Central memory CD4-positive, alpha-beta T cell (primary cell): ENCODE measurements at places on chromosomes 13 and 19.

- DNase-seq: no peak
These were observed 194.1 kb downstream of the NUFIP1 start for GRCh38 chr13:44795176-44795575.

DNA sequence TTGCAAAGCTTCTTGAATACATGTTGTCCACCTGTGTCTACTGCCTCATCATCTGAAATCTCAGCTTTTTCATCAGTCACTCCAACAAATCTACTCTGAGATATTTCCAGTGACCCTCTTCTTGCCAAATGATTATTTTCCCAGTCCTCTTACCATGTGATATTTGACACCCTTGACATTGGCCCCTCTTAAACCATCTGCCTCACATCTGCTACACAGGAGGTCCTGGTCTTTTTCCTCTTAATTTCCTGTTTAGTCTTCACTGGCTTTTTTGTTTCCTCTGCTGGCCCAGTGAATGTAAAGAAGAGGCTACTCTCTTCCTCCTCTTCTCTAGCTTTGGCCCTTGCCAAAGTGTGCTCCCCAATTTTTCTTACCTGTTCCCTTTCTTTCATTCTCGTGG, 218.7 kb downstream of the DNAJC15 start:
- no peak for DNase-seq

- DNase-seq: no peak
These were observed 5.0 kb downstream of the PRSS57 start for GRCh38 chr19:690203-690602.

- DNase-seq: no peak
These were observed 144.1 kb downstream of the PRR20E start for GRCh38 chr13:57311009-57311586.

DNA sequence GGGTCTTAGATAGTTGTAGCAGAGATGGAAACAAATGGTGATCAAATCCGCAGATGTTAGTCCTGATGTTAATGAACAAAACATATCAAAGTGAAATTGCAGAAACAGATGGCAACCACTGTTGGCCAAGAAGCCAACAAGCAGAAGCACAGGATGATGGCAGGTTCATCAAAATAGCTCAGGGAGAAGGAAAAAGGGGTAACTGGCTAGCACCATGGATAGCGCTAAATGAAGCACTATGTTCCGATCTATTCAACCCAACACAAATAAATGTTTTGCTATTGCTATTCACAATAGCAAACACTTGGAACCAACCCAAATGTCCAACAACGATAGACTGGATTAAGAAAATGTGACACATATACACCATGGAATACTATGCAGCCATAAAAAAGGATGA, 413.7 kb downstream of the FGF14 start:
- no peak for DNase-seq

GRCh38 chr19:55088021-55088451, 12.4 kb downstream of the EPS8L1 start:
- no peak for DNase-seq

GRCh38 chr19:4075373-4075772, 8.7 kb upstream of the ZBTB7A start:
- DNase-seq: no peak

- DNase-seq: no peak
These were observed 81.4 kb upstream of the IRS2 start for GRCh38 chr13:109867766-109868165.

- DNase-seq: no peak
These were observed 1014.3 kb downstream of the SLITRK5 start for GRCh38 chr13:88685459-88685858.

GRCh38 chr13:51643882-51644281, 59.6 kb downstream of the WDFY2 start:
- no peak for DNase-seq

- no peak for DNase-seq
These were observed 8.3 kb downstream of the ARHGEF18 start for GRCh38 chr19:7356899-7357627.

GRCh38 chr19:14407605-14408484, 11.3 kb downstream of the DDX39A start:
- DNase-seq: no peak

DNA sequence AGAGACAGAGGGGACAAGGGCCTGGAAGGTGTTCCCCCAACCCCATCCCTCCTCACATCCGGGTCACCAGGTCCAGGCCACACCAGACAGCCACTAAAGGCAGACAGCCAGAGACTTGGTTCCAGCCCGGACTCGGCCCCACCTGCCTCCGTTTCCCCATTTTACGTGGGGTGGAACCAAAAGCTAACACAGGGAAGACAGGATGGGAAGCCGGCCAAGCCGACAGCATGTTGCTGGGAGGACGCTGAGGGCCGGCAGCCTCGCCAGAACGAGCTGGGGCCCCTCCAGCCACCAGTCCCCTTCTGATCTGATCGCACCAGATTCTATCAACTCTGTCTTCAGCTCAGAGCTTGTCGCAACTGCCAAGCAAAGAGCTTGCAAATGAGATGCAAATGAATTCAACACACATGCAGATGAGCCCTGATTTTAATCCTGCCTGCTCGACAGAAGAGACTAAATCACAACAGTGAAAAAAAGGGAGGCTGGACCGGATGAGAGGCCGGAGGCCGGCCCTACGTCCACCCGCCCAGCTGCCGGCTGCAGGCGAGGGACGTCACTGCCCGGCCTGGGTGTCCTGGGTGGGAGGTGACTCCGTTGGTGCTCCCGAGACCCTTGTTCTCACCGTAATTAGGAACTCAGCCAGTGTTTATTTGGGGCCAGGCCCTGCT, 17.5 kb upstream of the SHC2 start:
- no peak for DNase-seq

DNA sequence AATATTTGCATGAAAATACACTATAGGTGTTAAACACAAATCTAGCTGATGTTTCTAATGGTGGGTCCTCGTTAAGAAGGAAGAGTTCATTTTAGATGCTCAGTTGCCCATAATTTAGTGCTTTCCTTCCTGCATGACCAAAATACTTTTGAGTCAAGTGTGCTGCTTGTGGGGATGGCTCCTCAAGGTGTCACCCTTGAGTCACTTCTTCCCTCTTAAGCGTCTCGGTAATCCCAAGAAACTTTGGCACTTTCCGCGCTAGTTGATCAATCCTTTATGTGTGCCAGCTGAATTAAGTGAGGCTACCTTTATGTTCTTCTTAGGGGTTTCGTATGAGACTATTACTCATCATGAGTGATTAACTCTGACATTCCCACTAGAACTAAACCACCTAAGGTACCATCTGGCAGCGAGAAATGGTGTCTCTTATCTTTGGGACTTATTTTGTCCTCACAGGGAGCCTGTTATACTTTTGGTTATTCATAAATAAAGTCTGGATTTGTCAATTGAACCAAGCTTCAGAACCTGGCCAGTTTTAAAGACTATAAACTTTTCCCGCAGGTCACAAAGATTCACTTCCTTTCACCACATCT, 106.8 kb downstream of the NHLRC3 start:
- no peak for DNase-seq

DNA sequence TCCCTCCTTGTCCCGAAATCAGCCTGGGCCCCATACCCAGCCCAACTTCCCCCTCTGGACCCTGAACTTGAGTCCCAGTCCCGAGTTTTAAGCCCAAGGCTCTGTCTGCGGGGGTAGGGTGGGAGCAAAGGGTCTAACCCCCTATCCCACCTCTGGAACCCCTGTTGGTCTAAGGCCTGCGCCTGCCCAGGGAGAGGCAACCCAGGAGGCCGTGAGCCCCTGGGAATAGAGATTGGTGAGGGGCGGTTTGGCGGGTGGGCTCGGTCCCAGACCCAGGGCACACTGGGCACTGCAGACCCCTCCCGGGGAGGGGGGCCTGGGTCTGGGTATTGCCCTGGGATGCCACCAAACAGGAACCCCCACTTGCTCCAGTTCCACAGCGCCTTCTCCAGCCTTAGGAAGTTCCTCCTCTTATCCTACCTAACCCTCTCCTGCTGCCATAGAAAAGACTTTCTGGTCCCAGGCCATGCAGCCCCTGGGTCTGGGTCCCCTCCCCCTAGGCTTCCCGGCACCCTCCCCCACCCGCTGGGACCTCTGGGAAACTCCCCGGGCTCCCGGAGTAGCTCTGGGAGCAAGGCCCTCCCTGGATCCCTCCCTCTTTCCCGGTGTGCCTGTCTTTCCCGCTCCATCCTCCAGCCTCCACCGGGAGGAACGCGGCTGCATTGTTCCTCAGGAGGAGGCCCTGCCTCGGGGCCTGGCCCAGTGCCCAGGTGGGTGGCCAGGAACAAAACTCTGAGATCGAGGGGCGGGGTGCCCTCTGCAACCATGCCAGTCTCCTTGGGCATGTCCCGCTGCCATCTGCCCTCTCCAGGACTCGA, 33.6 kb upstream of the NANOS3 start:
- DNase-seq: no peak

- no peak for DNase-seq
These were observed 473.6 kb upstream of the SPRY2 start for GRCh38 chr13:80814541-80814940.

DNA sequence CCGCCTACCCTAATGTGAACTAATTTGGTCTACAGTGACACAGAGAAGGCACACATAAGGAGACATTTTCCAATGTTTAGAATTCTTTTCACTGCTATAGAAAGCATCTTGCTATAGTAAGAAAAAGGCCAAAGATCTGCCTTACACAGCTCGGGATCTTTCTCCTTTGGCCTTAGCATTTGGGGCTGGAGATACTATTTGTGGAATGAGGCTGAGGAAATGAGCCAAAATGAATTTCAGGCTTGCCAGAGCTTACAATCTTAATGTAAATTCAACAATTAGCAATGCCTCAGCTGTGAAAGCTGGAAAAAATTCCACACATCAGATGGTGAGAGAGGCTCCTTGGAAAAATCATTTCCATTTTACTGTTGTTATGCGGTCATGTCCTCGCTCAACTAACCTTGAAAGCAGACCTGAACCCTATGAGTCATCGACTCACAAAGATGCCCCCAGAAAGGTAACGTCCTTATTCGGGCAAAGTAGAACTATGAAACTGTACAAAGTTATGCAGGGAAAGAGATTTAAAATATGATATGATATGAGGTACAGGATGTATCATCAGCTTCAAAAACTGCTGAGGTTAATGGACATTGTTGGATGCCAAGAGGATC, 324.5 kb upstream of the NBEA start:
- DNase-seq: no peak

DNA sequence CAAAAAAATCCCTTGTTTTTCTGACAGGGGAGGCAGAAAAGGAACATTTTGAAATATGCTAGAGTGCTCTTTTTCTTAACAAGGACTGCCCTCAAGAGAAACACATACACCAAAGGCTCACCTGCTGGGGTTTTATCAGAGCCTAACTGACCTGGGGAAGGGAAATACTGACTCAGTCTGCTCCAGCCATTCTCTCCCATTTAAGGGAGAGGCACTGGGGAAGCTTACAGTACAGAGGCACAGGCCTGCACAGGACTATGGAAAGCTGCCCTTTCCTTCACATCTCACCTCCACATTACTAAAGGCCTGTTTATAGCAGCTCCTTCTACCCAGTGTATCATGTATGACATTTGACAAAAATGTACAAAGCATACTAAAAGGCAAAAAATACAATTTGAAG, 30.3 kb downstream of the TNFRSF19 start:
- DNase-seq: no peak

DNA sequence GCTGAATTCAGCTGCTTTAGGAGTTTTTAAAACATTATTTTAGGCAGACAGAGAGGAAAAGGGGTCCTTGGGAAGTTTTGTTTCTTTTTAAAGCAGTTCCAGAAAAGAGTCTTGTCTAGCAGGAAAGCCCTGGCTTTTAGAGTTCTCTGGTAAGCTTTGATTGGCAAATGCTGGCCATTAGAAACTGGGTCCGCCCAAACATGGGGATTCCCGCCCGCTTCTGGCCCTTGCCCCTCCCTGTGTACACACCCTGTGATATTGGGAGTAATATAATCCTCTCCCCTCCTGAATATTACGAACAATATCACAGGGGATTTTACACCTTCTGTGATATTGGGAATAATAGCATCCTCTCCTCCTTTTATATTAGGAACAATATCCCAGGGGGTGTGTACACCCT, 58.9 kb downstream of the ERICH4 start:
- DNase-seq: no peak

DNA sequence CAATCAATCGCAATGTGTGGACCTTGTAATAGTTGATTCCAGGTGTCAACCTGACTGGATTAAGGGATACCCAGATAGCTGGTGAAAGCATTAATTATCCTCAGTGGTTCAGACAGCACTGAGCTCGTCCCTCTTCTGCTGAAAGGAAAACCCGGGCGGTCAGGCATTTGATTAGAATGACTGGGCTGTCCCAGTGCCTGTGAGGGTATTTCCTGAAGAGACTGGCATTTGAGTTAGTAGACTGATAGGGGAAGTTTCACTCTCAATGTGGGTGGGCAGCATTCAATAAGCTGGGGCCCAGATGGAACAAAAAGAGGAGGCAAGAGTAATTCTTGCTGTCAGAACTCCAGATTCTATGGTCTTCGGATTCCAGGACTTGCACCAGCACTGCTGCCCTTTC, 31.9 kb downstream of the KPNA3 start:
- no peak for DNase-seq

DNA sequence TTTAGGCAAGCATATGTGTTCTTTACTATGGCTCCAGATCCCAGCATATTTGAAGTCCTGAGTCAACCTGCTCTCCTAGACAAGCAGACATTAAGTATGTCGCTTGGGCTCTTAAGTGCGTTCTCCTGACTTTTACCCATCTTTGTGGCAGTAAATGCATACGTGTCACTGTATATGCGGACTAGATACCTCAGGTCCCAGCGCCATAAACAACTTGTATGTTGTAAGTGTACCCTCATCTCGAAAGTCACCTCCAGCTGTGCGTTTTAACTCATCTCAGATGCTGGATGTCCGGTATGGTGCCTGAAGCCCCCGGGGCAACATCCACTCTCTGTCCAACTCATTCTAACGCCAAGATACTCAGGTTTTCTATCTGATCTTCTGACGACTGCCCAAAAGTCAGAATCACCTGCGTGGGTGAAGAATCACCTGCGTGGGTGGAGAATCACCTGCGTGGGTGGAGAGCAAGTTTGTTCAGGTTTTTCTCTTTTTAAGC, 1.7 kb downstream of the PTOV1 start:
- no peak for DNase-seq

GRCh38 chr19:49533551-49534488, 6.0 kb downstream of the RCN3 start:
- DNase-seq: peak; percentile 82

- DNase-seq: no peak
These were observed 55.1 kb downstream of the RFX2 start for GRCh38 chr19:6055013-6055795.

GRCh38 chr13:52127783-52128702, 830 bp downstream of the NEK5 start:
- DNase-seq: peak; percentile 63

- DNase-seq: no peak
These were observed 14.3 kb downstream of the DPRX start for GRCh38 chr19:53646144-53646543.

DNA sequence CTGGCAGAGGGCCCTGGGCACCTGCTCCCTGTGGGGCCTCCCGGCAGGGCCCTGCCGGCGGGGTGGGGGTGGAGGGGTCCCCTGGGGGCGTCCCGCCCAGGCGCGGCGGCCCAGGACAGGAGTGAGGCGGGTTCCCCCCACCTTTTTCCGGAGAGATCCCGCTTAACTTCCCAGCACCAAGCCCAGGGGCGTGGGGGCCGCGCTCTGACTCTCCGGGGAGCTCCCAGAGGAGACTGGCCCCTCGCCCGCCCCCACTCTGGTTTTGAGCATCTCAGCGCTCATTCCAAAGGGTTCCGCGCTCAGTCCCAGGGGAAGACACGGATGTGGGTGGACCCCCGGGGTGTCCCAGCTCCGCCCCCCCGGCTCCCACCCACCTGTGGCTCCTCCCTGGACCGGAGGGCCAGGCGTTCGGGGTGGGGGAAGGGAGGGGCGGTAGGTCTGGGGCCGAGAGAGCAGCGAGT, 476 bp downstream of the C2CD4C start:
- no peak for DNase-seq

GRCh38 chr13:99959127-99959539, 12.4 kb downstream of the ZIC5 start:
- DNase-seq: no peak

GRCh38 chr13:29883941-29884518, 33.6 kb upstream of the UBL3 start:
- DNase-seq: no peak
